ENCODE measurements at places on chromosomes 12 and 14.

DNA sequence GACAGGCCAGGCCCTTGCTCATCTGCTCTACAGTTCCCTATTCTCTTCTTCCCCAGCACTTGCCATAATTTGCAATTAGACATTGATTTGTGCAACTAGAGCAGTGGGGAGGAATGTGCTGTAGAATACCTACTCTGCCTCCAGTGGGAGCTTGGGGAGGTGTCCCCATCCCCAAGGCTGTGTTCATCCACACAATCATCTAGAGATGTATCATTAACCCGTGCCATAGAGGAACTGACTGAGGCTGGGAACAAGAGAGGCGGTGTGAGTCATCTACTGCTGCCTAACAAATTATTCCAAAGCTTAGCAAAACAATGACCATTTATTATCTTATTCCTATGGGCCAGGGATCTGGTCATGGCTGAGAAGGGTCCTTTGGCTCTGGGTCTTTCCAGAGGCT lies 5.1 kb upstream of the OTUB2 start:
- no peak for DNase-seq

GRCh38 chr12:121036810-121037326 lies 2.2 kb downstream of the OASL start:
- peak; percentile 55 for DNase-seq

GRCh38 chr12:126752021-126752420 lies 1514.9 kb upstream of the TMEM132C start:
- no peak for DNase-seq

DNA sequence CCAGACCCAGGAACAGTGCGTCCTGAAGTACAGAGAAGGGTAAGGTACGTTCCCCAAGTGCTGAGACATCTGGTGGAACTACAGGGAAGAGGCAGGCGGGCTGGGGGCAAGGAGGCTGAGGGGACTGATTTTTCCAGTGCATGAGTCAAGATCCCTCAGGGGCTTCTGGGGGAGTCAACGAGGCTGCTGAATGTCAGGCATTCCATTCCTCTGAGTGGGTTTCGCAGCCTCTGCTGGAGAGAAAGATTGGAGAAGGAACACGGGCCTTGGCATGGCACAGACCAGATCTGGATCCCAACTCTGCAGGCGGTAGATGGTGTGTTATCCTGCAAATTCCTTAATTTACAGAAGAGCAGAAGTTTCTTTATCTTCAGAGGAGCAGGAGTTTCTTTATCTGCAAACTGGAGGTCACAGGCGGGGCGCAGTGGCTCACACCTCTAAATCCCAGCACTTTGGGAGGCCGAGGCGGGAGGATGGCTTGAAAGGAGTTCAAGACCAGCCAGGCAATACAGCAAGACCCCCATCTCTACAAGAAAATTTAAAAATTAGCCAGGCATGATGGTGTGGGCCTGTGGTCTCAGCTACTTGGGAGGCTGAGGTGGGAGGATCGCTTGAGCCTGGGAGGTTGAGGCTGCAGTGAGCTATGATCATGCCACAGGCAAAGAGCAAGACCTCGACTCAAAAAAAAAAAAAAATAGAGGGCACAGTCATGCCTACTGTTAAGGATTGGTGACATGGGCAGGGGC lies 132.6 kb upstream of the MAP1LC3B2 start:
- peak; percentile 97 for DNase-seq

DNA sequence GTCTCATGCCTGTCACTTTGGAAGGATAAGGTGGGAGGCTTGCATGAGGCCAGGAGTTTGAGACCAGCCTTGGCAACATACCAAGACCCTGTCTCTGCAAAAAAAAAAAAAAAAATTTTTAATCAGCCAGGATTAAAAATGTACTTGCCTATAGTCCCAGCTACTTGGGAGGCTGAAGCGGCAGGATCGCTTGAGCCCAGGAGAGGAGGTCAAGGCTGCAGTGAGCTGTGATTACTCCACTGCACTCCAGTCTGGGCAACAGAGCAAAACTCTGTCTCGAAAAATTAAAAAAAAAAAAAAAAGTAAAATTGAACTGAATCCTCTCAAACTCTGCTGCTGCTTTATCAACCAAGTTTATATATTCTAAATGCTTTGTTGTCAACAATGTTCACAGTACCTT lies 128.1 kb upstream of the AEBP2 start:
- no peak for DNase-seq

- no peak for DNase-seq
Observed at GRCh38 chr14:38412654-38413053, 156.8 kb upstream of the CLEC14A start.

GRCh38 chr14:73234586-73235394 lies 2.5 kb upstream of the PAPLN start:
- DNase-seq: no peak

GRCh38 chr12:120764816-120765215 lies 39.2 kb downstream of the ACADS start:
- DNase-seq: no peak

GRCh38 chr12:48177982-48178381 lies 5.5 kb upstream of the CCDC184 start:
- no peak for DNase-seq

DNA sequence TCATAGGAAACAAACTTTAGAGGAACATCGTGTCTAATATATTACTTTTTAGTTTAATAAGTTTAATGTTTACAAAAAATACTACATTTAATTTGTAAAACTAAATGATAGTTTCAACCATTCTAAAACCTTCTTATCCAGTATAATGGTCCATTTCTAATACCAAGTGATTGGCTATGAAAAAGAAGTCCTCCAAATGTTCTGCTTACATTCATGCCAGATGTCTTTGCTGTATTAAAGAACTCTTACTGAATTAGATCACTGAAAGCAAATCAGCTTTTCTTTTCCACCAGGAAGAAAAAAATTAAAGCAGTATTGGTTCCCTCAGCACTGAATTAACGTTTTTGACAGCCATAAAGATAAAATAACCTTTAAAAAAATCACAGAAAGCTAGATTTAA lies 3.7 kb downstream of the NOVA1 start:
- no peak for DNase-seq

GRCh38 chr14:93959239-93960107 lies 16.9 kb downstream of the ASB2 start:
- peak; percentile 94 for DNase-seq

GRCh38 chr14:92696366-92696765 lies 52.1 kb downstream of the LGMN start:
- no peak for DNase-seq

GRCh38 chr14:101173698-101174521 lies 270.4 kb upstream of the RTL1 start:
- DNase-seq: no peak

DNA sequence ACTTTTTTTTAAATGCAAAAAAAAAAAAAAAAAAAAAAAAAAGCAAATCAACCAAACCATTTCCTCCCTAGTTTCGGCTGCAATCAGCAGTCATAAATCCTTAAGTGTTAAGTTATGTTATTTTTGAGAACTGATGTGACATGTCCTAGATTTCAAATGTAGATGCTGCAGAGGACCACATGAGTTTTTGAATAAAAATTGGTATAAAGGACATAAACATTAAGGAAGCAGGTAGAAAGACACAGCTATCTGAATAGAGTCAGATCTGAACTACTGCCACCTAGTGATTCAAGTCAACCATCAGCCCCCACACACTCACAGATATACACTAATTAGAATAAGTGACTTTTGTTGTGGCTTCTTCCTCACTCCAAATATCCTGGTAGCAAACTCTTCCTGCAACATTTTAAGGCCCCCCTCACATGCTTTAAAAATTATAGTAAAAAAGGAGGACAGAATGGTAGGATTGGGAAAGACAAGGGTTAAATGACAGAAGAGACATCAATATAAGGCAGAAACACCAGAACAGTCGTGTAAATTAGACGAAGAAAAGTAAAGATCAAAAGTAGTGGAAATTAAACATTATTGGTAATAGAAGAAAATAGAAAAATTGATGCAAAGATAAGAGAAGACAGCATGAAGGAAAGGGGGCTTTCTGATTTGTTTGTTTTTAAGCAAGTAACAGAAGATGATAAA lies 394.5 kb upstream of the ATP2B1 start:
- DNase-seq: peak; percentile 56

GRCh38 chr14:100994756-100995330 lies 91.3 kb upstream of the RTL1 start:
- no peak for DNase-seq

DNA sequence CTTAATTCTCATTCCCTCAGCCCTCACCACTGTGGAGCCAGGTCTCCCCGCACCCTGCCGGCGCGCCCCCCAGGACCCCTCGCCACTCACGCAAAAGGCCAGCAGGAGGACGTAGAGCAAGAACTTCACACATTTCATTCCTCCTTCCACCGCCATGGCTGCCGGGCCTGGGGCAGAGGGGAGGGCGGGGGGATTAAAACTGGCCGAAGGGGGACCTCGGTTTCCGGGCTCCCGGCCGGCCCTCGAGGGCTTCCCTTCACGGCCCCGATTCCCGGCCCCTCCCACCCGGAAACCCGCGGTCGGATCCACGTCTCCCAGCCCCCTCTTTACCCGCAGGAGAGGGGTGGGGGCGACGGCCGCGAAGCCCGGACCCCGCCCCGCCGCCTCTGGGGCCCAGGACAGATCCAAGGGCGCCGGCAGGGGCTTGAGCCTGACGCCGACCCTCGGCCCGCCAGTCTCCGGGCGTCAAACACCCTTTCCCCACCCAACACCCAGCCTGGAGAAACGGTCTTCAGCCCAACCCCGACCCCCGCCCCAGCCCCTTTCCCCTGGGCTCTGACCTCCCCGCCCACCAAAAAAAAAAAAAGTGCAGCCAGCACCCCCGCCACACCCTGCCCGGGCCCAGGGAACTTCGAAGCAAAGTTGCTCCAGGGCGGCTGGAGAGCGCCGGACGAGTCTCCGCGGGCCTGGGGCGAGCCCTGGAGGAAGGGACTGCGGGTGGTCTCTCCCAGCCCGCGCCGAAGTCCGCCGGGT lies 447 bp downstream of the CD63 start:
- DNase-seq: peak; percentile 87

DNA sequence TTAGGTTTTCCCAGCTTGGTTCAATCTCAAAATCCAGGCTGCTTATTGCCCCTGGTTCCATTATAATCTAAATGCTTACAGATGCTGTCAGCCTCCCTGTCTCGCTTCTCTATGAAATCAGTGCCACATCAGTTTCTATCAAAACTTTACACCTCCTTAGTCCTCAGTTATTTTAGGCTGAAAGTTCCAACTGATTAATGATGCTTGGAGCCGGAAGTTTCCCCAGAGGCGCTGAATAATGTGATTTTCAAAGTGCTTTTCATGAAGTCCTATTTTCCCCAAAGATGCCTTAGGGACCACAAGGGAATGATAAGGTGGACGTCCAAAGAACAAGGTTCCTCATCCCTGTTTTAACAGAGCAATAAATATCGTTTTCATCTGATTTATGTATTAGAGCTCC lies 262.4 kb upstream of the RMST start:
- no peak for DNase-seq

DNA sequence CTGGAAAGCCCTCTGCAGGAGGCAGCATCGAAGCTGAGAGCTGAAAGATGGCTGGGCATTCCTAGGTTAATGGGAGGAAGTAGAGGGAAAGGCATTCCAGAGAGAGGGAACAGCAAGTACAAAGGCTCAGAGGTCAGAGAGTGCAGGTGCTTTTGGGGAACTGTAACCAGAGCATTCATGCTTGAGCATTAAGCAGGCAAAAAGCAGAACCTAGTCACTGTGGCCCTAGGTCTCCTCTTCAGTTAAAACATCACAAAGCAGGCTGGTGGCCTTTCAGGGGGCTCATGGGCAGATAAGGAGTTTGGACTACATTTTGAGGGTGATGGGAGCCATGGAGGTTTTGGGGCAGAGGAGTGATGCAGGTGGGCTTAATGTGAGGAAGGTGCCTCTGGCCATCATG lies 169.2 kb upstream of the MYL2 start:
- no peak for DNase-seq

DNA sequence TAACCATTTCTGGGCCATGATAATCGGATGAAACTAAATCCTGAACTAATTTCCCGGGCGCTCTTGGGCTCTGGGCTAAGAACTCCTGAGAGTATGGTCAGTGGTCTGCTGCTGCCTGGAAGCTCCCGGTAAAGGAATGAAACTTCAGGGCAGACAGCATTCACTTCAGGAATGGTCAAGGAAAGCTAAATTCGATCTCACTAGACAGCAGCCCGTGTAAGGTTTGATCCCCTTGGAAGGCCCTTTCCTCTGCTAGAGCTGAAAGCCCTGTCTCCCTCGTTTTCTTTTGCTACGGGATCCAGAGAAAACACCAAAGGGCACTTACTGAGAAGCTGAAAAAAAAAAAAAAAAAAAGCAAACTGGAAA lies 680 bp downstream of the ASB8 start:
- DNase-seq: no peak

DNA sequence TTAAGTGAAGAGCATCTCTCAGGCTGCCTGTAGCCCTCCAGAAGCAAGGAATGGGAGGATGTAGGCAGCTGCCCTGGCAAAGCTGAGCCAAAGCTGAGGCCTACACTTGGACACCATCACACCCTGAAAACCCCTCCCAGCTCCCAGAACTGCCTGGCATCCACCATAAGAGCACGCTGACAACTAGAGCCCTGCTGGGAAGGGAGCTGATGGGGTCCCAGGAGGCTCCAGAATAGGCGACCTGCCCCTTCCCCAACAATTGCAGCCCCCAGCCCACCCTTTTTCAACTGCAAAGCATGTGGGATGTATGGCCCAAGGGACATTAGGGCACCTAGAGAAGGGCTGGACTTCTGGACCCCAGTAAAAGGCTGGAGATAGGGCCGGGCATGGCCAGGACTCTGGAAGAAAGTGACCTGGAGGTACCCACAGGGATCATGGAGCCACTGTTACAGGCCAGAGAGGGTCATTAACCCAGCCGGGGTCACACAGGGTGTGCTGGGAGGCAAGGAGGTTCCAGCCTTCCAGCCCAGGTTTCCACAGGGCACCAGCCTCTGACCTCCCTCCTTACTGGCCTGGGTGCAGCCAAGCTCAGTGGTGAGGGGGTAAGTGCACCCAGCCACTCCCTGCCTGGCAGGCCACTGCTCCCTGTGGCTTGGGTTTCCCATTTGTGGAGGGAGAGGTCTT lies 27.8 kb downstream of the FAM222A start:
- DNase-seq: no peak

DNA sequence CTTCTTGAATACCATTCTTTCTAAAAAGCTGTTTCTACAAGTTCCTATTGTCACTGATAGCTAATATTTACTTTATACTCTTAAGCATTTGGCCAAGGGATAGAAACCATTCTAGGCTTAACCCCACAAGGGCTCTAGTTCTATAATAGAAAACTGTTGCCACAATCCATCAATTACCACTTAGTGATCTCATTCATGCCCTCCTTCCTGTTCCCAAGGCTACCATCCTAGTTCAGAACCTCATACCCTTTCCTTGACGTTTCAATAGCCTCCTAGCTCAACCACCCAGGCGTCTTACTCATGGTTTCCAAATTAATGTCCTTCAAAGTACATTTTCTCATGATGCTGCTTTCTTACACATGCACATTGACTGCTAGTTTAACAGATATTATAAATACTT lies 493.5 kb downstream of the NAV3 start:
- DNase-seq: no peak
